ENCODE measurements at places on chromosomes 2 and 18.

GRCh38 chr2:221330436-221330835 is 241.7 kb downstream of the EPHA4 start:
- DNase-seq, result no peak

- no peak for DNase-seq
Observed at GRCh38 chr2:10964052-10964790, 52.5 kb downstream of the KCNF1 start.

GRCh38 chr2:42554392-42554791 is 14.0 kb upstream of the MTA3 start:
- no peak for DNase-seq

DNA sequence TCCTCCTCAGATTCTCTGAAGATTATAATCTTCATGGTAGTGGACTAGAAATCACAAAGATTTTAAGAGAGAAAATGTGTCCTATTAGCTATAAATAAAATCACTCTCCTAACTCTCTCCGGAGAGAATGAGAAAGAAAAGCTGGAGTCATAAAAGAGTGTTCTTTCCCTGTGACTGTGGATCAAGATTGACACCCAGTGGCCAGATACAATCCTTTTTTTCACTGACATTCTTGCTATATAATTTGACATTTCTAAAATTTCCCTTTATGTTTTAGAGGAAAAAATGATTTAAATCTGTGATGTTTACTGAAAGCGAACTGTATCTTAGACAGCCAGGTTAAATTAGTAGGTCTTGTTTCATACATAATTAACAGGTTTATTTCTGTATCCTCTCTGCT is 35.4 kb upstream of the LRP2 start:
- no peak for DNase-seq

GRCh38 chr18:50559752-50560680 is at the start of gene MAPK4:
Gene MAPK4 (plus strand): TSS chr18:50560087. CDS start chr18:50663959, 103,872 bp downstream.
- no peak for DNase-seq
